ENCODE measurements at places on chromosomes 7 and 10.

GRCh38 chr7:70523249-70523988 is 608.5 kb upstream of the GALNT17 start:
- DNase-seq, result no peak

DNA sequence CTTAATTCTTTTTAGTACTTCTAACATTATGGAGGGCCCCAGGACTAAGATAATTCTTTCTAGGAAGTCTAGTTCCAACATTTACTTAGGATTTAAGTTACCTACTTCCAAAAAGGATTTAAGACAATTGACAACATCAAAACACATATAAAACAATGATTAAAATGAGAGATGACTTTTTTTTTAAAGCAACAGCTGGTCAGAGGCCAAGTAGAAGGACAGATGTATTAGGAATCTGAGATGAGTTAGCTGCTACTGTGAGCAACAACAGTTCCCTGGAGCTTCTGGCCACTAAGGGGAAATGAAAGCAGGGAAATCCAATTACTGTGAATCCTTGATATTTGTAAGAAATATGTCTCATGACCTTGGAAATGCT is 222.3 kb downstream of the PHTF2 start:
- DNase-seq, result no peak

- no peak for DNase-seq
Observed at GRCh38 chr7:23941551-23941950, 231.5 kb downstream of the STK31 start.

DNA sequence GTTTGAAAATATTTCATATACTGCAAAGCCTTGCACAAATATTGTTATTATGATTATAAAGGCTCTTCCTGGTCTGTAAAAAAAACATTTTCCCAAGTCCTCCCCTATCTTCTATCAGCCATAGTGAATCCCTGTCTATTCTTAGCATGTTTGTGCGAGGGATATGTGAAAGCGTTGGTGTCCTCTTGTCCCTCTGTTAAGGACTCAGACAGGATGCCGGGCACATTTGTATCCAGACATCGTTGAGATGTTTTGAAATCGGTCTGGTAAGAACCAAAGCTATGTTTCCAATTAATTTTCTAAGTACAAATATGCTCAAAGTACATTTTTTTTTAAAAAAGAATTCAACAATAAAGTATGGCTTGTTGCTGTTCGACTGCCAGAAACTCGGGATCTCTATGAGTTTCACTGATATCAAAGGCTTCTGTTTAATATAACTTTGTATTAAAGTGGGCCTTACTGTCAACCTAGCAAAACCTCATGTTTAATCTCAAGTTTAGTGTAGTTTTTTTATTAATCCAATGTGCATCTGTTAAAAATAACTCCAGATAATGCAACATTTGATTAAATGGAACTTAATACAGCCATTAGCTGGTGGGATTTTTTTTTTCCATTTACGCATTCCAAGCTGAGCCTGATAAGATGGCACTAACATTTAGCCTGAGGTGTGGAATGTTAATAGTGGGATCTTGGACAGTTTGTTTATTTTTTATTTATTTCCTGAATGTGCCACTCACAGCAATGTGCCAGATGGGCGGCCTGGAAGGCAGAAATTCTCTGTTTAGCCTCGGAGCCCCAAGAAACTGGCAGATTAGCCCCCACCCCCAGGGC is 754.3 kb downstream of the LRMDA start:
- DNase-seq, result no peak

DNA sequence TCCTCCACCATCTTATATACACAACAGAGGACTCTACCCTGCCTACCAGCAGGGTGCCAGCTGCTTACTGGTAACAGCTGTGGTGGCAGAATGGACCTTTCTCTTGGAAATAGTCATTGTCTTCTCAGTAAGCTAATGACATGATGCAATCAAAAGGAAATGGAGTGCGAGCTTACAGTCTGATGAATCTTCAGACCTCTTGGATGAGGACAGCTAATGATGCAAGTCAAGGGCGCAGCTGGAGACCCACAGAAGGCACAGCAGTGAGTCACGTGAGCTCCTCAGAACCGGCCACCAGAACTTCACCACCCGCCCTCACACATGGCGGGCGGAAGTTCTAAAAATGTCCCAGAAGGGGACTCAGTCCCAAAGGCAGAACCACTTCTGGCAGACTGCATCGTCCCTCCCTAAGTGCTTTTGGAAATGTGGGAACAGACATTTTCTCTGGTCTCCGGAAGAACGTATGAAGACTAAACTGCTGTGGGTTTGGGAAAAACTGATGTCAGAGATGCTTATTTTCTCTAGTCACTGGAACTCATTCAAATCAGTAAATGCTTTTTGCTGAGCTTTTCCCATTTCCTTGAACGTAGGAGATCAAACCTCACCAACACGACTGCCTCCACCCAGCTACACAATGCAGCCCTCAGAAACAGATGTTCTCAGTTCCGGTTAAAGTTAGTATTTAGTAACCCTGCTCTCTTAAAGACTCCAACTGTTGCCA is 96.4 kb downstream of the FAS start:
- peak; percentile 95 for DNase-seq

- no peak for DNase-seq
Observed at GRCh38 chr7:14685167-14685566, 217.4 kb downstream of the DGKB start.

- DNase-seq, result no peak
Observed at GRCh38 chr7:148950806-148951205, 66.7 kb upstream of the EZH2 start.

- no peak for DNase-seq
Observed at GRCh38 chr10:11691319-11691755, 50.8 kb upstream of the ECHDC3 start.

DNA sequence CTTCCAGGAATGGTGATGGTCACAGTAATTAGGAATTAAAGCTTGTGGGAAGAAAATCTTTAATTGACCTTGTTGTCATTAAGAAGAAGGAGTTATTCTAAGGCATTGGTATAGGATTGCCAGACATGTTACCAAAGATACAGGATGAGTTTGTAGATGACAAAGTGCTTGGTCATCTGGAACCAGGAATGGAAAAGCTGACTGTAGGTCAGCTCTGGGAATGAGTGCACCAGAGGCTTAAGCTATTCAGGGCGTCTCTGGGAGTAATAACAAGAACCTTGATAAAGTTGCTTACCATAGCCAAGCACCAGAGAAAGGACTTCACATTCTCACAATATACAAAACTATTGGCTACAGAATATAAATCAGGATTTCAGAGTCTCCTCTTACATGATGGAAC is 89.0 kb downstream of the PHTF2 start:
- DNase-seq, result no peak
